Smooth muscle cell of the brain vasculature (primary cell): ENCODE measurements at places on chromosomes 3 and 15.
A peak's percentile ranks its signal among the peaks of the same experiment; 100 is the strongest.

DNA sequence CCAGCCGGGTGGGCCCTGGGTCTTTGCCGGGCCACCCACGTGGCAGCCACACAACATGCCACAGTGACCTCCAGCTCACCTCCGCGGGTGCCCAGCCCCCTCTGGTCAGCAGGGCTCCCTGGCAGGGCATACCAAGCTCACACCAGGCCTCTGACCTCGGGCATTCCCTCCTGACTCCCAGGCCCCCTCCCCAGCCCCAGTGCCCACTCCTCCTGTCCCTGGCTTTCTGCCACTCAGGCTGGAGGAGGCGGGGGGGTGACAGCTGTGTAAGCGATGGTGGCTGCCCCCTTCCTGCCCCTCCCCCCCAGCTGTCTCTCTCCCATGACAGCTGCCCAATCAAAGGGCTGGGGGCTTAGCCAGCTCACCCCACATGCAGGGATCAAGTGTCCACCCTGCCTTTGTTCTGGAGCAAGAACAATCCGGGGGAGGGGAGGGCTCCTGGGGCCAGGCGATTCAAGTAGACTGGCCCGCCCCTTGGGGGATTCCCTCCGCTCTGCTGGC is 3.3 kb downstream of the PCBP4 start:
- DNase-seq: no peak

DNA sequence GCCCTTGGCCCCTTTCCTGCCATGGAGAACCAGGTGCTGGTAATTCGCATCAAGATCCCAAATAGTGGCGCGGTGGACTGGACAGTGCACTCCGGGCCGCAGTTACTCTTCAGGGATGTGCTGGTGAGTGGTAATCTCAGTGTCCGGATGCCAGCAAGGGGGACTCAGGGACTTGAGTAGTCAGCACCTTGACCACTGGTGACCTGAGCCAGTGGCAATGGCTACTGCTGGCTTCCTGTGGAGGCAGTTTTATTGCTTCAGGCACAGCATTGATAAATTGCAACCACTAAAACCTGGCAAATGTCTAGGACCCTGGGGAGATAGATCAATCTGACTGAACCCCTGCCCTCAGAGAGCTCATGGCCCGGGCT is 830 bp downstream of the MAP2K5 start:
- no peak for DNase-seq

- no peak for DNase-seq
Measured at GRCh38 chr3:64133272-64133671, 92.0 kb downstream of the PRICKLE2 start.

DNA sequence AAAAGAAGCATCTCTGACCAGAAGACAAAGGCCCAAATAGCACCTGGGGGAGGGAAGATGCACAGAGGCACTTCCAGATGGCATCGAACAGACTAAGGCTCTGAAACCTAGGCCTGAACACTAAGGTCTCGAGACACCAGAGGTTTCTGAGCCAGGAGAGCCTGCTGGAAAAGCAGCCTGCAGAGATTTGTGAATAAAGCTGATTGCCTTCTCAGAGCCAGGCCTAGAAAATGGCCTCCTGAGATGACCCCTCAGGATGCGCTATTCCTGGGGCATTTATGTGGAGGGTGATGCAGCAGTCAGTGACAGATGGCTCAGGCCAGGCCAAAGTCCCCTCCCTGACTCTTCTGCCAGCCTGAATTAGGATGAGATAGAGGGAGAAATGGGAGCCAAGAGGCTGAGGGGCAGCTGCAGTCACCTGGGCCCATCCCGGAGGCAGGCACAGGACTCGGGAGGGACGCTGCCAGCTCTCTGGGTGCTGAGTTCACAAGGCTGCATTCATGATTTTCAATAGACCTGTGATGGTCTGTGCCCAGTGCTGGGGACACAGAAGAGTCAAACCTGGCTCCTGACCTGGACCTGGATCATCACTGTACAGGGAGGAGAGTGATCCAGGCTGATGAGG is 6.9 kb downstream of the PRSS50 start:
- DNase-seq: no peak

DNA sequence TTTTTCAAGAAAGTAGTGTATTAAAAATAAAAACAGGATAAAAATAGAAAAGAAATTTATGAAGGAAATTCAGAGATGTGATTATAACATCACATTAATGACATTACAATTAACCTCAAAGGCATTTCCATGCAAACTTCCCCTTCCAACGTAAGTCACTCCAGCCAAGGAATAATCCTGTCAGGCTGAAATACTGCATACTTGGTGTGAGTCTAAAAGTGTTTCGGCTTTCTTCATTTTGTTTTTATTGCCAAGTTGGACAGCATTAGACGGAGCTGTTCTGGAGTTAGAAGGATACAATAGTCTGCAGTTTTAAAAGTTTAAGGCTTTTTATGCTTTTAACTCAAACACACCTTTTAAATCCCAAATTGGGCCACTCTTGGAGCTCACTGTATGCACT is 435.0 kb downstream of the MECOM start:
- DNase-seq: no peak

DNA sequence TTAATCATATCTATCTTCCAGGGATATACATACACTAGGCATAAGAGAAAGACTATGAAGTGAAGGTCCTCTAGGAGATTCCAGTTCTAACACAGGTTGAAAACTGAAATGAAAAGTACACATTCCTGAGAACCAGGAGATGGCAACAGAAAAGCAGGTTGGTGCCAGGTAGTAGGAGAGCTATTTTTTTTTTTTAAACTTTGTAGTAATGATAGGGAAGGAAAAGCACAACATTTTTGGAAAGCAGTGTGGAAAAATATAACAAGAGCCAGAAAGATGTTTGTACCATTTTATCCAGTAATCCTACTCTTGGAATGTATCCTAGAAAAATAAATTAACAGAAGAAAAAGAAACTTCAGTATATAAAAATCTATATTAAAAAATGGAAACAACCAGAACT is 189.9 kb downstream of the DTWD1 start:
- no peak for DNase-seq

GRCh38 chr3:179179979-179180759 is 32.0 kb downstream of the PIK3CA start:
- no peak for DNase-seq

DNA sequence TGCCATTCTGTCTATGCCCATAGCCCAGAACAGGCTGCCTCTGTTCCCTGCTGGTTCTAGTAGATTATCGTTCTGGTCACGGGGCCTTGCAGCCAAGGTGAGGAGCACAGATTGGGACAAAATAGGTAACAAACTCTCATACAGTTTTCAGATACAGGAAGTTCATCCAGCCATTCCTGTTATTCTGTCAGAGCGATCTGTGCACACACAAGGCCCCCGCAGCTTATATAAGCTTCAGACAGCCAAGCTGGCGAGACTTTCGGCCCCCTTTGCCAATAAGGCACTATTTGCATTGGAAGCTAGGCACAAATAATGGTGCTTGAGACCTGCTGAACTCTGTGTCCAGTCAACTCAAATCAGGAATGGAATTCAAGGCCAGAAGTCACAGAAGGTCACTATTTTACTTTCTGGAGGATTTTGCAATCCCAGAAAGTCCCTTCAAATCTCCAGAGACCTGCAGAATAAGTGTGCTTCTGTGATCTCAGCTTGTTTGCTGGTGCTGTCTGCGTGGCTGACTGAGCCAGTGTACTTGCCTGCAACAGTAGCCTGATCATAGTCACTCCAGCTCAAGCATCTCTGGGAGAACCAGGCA is 69.4 kb downstream of the BFSP2 start:
- DNase-seq: no peak

- no peak for DNase-seq
Measured at GRCh38 chr3:16406579-16406978, 106.9 kb downstream of the RFTN1 start.

DNA sequence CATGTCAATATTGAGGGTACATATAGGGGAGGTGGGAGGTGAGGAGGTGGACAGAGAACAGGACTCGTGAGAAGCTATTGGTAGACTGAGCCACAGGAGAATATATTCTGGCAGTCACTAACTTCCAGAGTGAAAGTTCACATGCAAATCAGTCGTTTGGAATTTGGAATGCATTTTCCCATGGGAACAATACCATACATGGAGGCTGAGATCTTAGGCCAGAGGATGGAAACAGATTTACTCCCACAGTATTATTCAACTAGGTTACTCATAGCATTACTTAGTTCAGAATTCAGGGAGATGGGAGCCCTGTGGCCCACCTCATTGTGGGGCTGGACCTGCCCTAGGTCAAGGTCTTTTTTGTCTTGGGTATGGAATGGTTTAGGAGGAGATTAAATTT is 36.4 kb upstream of the ABHD2 start:
- DNase-seq: no peak

- peak; percentile 31 for DNase-seq
Measured at GRCh38 chr15:40054855-40055575, 16.0 kb upstream of the SRP14 start.

GRCh38 chr15:93253681-93254080 is 164.7 kb upstream of the RGMA start:
- DNase-seq: no peak

GRCh38 chr15:100330629-100331215 is 11.1 kb downstream of the ADAMTS17 start:
- no peak for DNase-seq

- no peak for DNase-seq
Measured at GRCh38 chr3:56938530-56938929, 121.9 kb upstream of the SPATA12 start.

DNA sequence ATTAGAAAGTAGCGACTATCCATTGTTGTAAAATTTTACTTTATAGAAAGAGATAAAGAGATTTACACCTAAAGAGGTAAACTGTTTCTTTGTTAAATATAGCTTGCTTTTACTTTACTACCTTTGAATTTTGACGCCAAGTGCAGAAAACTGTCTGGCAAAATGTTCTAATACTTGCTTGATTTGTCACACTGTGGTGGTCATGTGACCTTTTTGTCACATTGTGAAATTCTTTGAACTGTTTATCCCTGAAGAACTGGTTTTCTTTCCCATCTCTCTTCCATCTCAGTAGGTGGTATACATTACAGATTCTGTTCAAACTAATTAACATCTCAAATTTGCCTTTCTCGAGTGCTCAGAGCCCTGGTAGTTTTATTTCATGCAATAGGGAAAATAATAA is 327.4 kb downstream of the NAALADL2 start:
- DNase-seq: no peak

GRCh38 chr15:77295446-77295845 is 124.5 kb downstream of the PEAK1 start:
- no peak for DNase-seq

DNA sequence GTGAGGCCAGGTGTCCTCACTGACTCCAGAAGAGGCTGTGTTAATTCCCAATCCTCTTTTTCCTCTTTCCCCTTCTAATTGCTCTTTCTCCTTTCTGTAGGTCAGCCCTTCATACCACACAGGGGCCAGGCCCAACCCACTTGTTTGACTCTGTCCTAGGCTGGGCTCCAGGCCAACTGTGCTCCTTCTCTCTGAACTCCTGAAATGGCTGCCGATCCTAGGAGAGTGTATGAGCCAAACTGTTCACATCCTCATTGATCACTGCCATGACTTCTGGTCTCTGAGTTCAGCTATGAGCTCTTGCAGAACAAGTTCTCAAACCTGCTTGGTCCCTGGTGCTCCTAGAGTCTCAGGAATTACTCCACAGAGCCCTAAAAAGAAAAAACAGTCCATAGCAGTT is 145.1 kb downstream of the VGLL4 start:
- DNase-seq: no peak

DNA sequence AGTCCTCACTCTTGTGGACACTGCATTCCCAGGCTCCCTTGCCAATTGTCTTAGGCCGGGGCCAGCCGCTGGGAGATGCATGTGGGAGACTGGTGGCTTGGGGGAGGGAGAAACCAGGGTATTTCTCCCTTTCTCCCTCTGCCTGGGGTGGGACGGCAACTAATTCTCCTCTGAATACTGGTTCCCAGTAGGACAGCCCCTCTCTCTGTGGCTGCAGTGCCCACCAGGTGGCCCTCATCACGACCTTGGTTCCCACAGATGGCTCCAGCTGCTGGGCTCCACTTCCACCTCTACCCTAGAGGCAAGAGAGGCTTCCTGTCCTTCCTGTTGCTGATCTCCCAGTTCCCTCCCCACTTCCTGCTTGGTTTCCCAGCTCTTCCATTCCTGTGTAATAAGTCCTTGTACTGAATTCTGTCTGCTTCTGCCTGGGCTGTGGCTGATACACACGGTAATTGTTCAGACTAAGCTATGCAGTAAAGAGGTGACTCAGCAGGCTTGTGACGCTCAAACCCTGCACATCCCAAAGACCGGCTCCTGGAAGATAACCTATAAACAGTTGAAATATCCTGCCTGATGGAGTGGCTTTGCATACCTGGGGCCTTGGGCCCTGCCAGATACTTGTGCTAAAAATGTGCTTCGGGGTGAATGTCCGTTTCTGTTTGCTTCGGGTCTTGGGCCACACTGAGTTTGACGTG is 20.4 kb upstream of the COPG1 start:
- no peak for DNase-seq

- DNase-seq: no peak
Measured at GRCh38 chr3:24764236-24764915, 269.7 kb upstream of the THRB start.

DNA sequence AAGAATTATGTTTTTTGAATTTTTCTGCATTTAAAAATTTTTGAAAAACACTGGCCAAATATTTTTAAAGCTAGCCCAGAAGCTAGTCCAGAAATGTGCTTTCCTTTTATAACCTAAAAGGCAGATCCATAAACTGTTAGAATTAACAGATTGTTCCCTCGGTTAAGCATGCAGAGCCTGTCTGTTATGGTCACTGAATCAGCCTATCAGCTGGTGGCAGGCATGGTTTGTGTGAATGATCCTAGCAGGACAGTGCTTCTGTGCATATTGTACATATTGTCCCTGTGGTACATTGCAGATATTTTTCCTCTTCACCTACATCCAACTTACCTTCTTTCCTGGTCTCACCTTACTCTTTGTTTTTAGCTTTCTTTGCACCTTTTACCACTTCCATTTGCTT is 53.3 kb downstream of the RARB start:
- no peak for DNase-seq

- DNase-seq: no peak
Measured at GRCh38 chr15:99619712-99620111, 53.9 kb downstream of the MEF2A start.

DNA sequence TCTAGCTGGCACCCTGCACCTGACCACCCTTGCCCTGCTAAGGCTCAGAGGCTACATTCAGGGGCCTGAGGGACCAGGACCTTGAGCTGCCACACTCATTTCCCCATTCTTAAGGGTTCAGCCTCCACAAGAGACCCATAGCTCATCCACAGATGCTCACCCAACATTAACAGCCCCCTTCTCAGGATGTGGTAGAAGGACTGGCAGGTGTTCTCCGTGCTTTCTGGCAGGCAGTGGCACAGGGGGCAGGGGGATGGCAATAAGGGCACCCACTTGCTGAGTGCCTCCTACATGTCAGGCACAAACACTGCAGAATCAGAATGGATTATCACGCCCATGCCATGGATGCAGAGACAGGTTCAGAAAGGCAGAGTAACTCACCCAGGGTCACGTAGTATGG is 9.4 kb downstream of the MAPKAPK3 start:
- no peak for DNase-seq
